ENCODE measurements at places on chromosomes 2 and 18. TPM values are rescaled to one million over a fixed set of nuclear protein-coding genes. Genes with fewer than 3 reads are reported as not detected.

PRKAG3 gene
- not detected for total RNA-seq

PSTPIP2 gene
- 13.8 TPM for total RNA-seq

CHN1 gene
- total RNA-seq = 1.8 TPM

KIAA2012 gene
- total RNA-seq = not detected

SRD5A2 gene
- total RNA-seq = not detected

IGFBP5 gene
- total RNA-seq = not detected

Measured in T-helper 1 cell treated with Interleukin-12 subunit alpha and Interleukin-12 subunit beta and Interleukin-4 antibody, amounts not matched to agents 30 ng/mL and 1 ng/mL, for 36 hours (primary cell).